ENCODE measurements at places on chromosomes 3 and 15. TPM values are rescaled to one million over a fixed set of nuclear protein-coding genes. Genes with fewer than 3 reads are reported as not detected.

GASK1A gene
- not detected for total RNA-seq

GRCh38 chr3:79154865-79155264 lies 612.9 kb downstream of the ROBO1 start:
- no peak for DNase-seq

DNA sequence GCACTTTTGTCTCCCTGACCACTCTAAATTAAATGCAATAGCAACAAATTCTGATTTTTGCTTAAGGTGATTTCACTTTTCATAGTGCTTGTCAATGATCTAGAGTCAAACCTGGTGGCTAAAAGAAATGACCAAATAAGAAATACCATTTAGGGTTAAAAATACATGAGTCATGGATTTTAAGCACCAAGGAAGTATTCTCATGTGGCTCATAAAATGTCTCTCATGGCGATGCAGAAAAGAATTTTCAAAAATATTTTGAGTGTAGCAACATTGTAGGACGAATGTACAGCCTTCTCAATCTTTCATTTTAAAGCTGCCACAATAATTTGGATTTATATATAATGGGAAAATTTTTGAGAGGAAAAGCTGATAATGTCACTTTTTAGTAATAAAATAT lies 193.6 kb downstream of the EPHA3 start:
- DNase-seq = no peak

DNA sequence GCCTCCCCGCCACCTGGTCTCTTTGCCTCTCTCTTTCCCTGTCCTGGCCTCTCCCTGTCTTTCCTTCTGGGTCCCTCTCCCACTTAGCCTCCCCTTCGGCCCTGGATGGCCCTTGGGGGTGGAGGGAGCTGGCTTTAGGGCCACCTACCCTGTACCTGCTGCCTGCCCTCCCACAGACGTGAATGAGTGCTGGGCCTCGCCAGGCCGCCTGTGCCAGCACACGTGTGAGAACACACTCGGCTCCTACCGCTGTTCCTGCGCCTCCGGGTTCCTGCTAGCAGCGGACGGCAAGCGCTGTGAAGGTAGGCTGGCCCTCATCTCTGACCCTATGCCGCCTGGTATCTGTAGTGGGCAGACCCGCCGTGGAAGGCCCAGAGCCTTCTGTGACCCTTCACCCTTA lies 80.7 kb downstream of the FBLN2 start:
- no peak for DNase-seq

GRCh38 chr3:149723781-149724180 lies 28.5 kb downstream of the COMMD2 start:
- no peak for DNase-seq

DNA sequence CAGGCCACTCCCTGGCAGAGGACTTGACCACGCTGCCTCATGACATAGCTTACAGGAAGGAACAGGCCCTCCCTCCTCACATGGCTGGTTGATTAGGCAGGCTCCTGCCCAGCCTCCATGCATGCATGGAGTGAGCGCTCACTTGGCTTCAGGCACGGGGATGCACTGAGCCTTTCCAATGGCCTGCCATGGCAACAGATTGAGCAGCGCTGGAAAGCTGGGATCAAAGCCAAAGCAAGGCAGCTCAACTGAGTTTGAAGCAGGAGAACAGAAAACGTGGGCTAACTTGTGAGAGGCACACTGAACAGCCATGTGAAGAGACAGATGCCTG lies 5.9 kb upstream of the GRAMD2A start:
- DNase-seq = no peak
